SK-MEL-5 (cell line): ENCODE measurements at places on chromosomes 5 and 9. TPM values are rescaled to one million over a fixed set of nuclear protein-coding genes. Genes with fewer than 3 reads are reported as not detected.

- DNase-seq, result no peak
Observed at GRCh38 chr5:149583394-149583793, 2.1 kb downstream of the ARHGEF37 start.

PLEKHG4B gene
- 0.53 and 1.8 TPM in 2 replicates for total RNA-seq

- DNase-seq, result no peak
Observed at GRCh38 chr5:8695902-8696845, 827.2 kb downstream of the MTRR start.

- DNase-seq, result no peak
Observed at GRCh38 chr9:124210697-124211096, 47.1 kb upstream of the NEK6 start.

DNA sequence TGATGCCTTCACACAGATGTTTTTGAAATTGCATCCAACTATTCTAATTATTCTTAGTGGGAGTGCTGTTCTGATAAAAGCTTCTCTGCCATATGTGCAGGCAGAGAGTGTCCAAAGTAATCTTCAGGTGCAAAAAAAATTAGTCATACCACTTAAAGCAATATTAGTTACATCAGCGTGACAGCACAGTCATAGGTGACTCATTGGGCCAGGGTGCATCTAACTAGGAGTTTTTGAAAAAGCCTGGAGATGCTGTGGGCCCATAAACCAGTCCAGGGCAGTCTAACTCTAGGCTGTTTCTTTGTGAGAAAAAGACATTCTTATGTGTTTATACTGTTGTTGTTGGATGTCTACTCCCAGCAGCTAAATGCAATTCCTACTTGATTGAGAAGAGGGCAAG, 33.0 kb upstream of the C6 start:
- DNase-seq, result no peak

GRCh38 chr9:18331808-18332209, 142.1 kb upstream of the ADAMTSL1 start:
- no peak for DNase-seq

- DNase-seq, result no peak
Observed at GRCh38 chr5:101505891-101506570, 602.9 kb upstream of the ST8SIA4 start.

ENTPD2 gene
- not detected in 2 replicates for total RNA-seq

HCN1 gene
- total RNA-seq, result 1.2 and 1.4 TPM in 2 replicates

- DNase-seq, result no peak
Observed at GRCh38 chr5:139150367-139150999, 47.7 kb downstream of the SIL1 start.

GRCh38 chr5:34722183-34722582, 66.1 kb downstream of the RAI14 start:
- DNase-seq, result no peak
